ENCODE measurements at places on chromosomes 4 and X.

GRCh38 chr4:153326513-153326912 is 18.0 kb upstream of the MND1 start:
- DNase-seq: no peak

GRCh38 chr4:53365121-53365485 is 758 bp downstream of the SCFD2 start:
- no peak for DNase-seq

GRCh38 chr4:57588557-57588956 is 478.4 kb upstream of the IGFBP7 start:
- no peak for DNase-seq

DNA sequence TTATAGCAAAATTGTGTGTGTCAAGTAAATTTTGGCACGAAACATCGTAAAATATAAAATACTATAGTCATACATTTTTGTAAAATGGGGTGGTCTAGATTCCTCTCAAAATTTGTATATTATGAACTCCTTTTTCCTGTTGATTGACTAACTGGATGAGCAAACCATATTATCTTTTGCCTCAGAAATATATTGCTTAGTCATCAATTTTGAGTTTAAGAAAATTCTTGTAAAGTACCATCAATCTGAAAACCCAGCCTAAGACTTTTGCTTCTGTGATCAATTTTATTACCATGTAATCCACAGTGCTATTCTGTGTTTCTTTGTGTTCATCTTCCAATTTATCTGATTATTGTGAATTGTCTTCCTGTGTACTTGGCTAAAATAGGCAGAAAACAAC is 98.0 kb upstream of the PCDH18 start:
- DNase-seq: no peak

DNA sequence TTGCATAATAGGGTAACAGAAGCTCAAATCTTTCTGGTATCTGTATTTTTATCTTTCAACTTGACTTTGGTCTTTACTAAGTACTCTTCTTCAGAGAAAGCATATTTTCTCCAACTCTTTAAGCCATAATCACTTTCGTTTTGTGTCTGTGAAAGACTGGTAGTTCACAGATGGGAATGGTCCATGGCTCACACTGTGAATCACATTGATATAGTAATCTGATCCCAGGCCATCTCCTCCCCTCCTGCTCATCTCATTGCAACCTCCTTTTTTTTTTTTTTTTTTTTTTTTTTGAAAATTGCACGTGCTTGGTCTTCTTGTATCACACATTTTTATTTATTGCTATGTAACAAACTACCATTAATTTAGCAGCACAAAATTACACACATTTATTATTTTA is 694.5 kb upstream of the SLIT2 start:
- DNase-seq: no peak

- DNase-seq: no peak
These were observed 38.6 kb upstream of the TEX13D start for GRCh38 chrX:124293810-124294209.

DNA sequence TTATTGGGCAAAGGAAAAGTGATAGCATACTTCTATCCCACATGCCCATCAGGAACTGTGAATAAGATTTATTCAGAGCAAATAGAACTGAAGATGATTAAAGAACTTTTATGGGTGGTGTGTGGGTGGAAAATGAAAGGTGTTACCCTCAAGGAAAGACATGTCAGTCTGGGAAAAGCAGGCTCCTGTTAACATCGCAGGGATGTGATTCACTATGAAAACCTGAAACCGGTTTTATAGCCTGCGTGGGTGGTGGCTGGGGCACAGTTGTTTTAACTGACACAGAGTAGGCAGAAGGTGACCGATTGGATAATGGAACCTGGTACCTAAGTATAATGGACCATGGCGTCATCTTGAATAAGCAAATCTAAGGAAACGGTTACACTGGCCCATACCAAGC is 61.3 kb upstream of the CASK start:
- DNase-seq: no peak

DNA sequence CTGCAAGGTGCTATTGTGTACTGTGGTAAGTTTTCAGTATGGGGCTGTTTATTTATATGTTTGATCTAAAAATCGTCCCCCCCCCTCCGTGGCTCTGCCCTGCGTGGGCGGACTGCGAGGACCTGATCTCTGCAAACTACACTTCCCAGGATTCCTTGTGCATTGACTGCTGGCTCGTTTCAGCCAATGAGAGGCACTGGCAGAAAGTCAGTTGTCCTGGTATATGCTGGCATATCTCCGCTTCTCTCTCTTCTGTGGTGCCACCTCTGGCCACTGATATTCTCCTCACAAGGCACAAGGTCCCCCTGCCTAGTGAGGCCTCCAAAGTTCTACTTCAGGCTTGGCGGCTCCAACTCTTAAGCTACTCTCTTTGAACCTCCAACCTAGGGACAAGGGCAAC is 168.8 kb upstream of the ZFP42 start:
- no peak for DNase-seq

- no peak for DNase-seq
These were observed 1722.1 kb upstream of the PCDH10 start for GRCh38 chr4:131427000-131427399.

DNA sequence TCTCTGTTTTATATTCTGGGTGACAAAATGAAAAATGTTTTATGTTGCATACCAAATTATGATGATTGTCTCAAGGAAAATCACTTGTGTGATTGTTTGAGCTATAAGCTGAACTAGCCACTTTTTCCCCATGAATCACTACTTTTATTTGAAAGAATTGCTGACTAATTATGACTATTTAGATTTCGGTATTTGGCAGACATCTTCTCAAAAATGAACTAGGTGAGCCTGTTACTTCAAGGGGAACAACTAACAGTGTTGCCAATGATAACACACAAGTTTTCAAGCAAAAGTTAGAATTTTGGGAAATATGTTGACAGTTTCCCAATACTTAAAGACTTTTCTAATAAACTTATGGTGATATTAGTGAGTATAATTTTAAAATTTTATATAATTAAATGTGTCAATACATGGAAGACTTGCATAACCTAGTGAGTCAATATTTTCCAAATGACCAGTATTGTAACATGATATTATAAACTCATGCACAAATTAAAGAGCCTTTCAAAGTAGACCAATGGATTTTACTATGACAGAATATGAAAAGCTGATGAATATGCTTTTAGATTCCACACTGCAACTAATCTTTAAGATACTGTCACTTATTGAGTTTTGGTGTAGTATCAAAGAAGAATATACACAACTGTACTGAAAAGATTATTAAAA is 187.7 kb upstream of the GATB start:
- no peak for DNase-seq

All from stimulated activated CD4-positive, alpha-beta T cell treated with anti-CD3 and anti-CD28 coated beads, TNF-alpha, amount 100 ng/mL, for 1 hour (primary cell).